Cortex of kidney (tissue), 1 donor: ENCODE measurements at places on chromosomes 2 and 18.

DNA sequence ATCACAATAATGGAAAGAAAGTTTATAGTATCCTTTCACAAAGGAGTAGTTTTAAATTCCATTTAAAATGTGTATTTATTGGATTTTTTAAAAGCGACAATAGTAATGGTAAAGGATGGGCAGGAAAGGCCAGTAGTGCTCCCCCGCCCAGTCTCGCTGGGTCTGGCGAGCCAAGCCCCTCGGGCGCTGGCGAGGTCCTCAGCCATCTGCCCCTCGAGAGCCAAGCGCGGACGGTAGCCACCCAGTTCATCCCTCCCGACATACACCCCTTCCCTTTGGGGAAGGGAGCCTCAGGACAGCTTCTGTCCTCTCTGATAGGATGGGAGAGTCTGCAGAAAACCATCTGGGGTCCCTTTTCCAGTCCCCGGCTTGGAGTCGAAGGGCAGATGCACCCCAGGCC is 45.2 kb downstream of the BOLA3 start:
- DNase-seq = no peak

GRCh38 chr2:120661551-120661950 is 74.1 kb upstream of the GLI2 start:
- no peak for DNase-seq

DNA sequence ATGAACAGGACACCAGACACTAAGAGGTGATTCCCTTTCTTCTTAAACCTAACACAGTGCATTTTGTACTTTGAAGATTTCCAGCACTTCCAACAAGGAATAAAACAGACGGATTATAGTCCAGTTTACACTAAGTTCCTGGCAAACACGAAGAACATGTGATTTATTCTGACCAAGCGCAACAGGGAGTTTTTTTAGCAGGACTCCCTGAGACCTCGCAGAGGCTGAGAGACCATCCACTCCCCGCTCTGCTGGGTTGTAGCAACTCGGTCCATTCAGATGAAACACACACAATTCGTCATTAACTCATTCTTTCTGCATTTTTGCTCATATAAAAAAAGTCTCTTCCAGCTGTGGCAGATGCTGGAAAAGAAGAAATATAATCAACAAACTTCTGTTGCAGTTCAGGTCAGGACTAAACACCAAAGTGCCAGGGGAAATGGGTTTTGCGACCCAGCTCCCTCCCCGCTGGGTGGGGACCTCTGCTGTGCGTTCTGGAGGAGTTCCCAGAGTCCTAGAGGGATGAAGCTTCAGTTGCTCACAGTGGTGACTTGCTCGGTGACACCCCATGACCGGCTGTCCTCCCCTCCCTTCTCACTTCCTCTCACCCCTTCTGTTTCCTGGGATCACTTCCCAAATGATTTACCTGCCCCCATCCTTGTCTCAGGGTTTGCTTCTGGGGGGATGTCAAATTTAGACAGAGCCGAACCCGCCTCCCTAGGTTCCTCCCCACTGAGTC is 52.5 kb downstream of the KCNF1 start:
- no peak for DNase-seq

DNA sequence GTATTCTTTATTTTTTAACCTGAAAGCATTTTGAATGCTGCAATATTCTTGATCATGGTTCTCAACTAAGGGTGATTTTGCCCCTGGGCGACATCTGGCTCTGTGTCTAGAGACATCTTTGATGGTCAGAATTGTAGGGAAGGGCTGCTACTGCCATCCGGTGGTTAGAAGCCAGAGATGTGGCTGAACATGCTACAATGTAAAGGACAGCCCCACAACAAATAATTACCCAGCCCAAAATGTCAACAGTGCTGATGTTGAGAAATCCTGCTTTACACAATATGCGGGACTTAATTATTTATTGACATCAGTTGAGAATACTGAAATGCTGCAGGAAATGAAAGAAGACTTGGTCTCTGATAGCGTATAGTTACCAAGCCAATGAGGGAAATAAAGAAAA is 37.5 kb upstream of the SERPINB2 start:
- no peak for DNase-seq

- DNase-seq = no peak
Measured at GRCh38 chr2:215423234-215423633, 12.6 kb downstream of the FN1 start.

DNA sequence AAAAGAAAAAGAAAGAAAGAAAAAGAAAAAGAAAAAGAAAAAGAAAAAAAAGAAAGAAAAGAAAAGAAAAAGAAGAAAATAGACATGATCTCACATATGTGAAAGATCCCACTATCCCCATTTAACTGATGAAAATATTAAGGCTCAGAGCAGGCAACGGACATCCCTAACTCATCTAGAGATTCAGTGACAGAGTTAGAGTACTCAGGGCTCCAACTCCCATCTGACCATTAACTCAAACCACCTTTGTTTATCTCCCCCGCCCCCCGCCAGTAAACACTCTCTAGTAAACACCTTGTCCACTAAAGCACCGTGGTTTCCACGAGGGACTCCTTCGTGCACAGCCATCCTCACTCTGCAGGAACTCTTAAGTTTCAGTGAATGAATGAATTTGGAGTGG is 142.9 kb downstream of the TGIF1 start:
- DNase-seq = no peak

DNA sequence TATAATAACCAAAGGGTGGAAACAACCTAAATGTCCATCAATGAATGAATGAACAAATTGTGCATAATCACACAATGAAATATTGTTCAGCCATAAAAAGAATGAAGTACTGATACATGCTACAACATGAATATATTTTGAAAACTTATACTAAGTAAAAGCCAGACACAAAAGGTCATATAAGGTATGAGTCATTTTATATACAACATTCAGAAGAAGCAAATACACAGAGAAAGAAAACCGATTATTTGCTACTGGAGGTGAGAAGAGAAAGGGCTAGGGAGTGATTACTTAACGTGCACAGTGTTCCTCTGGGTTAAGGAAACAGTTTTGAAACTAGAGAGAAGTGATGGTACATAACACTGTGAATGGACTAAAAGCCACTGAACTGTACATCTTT is 105.3 kb downstream of the GORASP2 start:
- DNase-seq = no peak

DNA sequence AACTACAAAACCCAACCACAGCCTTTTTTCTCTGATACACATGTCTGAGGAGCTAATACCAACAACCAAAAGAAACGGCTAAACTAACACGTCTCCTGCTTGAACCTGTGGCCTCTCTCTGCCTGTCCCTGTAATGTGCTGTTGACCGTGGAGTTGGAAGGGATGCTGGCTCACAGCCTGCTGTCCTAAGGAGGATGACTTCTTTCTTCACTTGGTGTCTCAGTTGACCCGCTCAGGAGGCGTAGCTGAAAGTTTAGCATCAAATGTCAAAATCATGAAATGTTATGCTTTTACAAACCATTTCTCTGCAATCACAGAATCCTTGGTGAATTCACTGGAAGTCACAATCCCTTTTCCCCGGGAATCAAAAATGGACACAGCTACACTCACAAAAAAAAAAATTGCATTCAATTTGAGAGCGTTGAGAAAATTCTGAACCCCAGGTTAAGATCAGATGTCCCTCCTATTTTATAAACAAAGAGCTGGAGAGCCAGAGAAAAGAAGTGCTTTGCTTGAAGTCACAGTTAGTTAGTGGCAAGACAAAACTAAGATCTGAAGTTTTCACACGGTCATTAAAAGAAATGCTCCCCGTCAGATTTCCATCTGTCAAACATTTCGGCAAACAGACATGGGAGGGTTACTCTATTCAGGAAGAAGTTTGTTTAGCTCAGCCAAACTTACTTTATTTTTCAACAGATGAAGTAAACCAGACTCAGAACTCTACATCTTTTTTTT is 74.3 kb downstream of the IRS1 start:
- DNase-seq = no peak

- no peak for DNase-seq
Measured at GRCh38 chr2:2232167-2232566, 98.9 kb downstream of the MYT1L start.

- no peak for DNase-seq
Measured at GRCh38 chr2:121237980-121238665, 46.9 kb downstream of the TFCP2L1 start.

DNA sequence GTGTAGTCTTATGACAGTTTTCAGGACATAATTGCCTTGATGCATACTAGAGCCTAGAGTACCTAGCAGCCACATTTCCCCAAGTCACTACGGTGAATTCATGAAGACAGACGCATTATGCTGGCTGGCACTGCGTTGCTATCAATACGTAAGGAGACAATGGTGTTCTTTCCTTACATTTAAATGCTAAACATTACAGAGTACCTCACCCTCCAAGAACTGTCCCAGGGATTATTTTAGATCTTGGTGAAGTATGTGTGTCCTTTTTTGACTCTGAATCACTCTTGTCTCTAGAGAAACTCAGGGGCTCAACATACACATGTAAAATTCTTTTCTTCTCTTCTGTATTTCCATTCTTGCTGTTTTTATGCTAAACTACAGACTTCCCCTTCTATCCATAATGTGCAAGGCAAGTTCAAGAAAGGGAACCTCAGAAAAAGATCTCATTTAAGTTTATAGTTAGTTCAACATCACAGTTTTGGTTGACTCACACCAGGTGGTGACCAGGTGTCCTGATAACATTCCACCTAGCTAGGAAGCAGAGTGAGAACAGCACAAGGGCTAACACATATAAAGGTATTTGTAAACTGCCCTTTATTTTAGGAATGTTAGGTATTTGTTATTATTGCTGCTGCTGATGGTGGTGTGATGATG is 212.4 kb upstream of the HNRNPA3 start:
- DNase-seq = no peak

DNA sequence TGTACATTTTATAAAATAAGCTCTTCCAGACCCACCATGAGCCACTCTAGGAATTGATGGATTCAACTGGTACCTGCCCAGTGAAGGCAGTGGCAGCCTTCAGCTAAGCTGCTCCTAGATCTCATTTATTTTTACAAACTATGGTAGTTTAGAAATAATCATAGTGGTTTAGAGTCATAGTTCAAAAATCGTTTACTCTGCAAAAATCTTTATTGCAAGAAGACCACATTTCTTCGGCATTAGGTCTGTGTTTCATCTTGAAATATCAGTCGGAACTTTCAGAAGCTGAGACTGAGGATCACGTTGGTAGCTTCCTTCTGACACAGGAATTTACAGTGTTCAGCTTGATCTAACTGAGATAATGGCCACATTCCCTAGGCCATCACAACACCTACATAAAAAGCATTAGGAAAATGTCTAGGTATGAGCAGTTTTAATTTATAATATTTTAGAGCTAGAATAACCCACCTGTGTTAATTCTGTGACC is 206.2 kb upstream of the PID1 start:
- no peak for DNase-seq
